Stromal cell of bone marrow (primary cell): ENCODE measurements at places on chromosomes 12 and 14.

DNA sequence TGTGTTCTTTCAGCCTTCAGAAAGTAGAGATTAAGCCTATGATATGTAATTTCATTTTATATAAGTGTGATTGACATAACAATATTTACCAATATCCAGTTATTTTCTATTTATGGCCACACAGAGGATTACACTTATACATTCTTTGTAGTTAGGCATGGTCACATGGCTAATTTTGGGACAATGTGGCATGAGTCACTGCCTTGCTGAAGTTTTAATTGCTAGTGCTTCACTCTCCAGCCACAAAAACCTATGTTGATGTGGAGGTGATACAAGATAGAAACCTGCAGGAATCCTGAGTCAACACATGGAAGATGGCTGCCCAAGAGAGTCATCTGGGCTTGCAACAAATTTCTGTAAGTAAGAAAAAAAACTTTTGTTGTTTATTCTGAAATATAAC lies 17.0 kb downstream of the CLEC14A start:
- no peak for DNase-seq

GRCh38 chr12:128123096-128123495 lies 143.9 kb upstream of the TMEM132C start:
- no peak for DNase-seq

DNA sequence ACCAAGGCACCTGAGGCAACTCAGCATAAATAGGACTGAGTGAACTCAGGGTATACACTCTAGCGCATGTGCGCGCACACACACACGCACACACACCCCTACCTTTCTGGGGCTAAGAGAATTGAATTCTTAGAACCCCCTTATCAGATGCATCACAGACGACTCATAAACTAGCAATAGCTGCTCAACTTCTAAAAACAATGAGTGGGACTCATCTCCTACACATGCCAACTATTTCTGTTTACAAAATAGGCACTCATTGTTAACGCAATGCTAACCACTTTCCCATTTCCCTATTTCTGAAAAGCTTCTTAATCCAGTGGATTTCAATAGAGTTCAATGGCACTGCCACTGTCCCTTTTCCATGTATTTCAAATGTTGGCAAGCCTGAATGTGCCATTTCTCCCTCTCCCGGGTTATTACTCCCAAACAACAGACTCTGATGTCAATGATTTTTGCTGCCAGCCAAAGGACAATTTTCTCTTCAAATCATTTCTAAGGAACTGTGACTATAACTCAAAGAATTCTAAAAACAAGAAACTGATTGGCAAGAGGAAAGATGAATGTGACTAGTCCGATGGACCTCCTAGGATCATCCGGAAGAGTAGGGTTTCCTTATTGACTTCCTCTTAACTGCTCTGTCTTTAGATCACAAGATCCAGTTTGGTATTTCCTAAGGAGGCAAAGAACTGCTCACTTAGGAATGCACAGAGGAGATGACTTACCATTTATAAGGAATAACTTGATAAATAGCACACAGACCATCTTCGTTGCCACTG lies 48.8 kb downstream of the SLC38A1 start:
- no peak for DNase-seq

DNA sequence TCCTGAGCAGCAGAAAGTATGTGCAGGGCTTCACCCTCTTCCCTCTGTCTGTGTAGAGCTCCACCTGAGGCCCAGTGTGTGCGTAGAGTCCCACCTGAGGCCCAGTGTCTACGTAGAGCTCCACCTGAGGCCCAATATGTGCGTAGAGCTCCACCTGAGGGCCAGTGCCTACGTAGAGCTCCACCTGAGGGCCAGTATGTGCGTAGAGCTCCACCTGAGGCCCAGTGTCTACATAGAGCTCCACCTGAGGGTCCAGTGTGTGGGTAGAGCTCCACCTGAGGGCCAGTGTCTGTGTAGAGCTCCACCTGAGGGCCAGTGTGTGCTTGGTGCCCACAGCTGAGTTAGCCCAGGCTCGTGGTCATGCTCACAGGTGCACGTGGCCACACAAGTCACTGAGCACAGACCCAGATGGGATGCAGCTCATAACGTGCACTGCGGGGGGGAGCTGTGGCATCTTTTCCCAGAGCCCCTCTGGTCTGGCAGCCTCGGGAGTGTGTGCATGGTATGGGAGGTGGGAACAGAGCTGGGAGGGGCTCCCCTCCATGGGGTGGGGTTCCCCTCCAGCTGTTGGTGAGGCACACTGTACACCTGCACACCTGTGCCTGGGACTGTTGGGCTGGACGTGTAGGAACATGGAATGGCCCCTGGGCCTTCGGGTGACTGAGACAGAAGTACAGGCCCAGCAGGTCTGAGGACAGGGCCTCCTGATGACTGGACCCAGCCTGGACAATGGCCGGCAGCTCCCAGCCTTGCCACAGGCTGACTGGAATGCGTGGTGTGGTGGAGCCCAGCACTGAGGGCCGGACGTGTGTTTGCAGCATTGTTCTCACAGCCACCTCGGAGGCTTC lies 20.1 kb downstream of the PACS2 start:
- no peak for DNase-seq

- no peak for DNase-seq
Measured at GRCh38 chr12:58204071-58204470, 262.7 kb downstream of the ATP23 start.

DNA sequence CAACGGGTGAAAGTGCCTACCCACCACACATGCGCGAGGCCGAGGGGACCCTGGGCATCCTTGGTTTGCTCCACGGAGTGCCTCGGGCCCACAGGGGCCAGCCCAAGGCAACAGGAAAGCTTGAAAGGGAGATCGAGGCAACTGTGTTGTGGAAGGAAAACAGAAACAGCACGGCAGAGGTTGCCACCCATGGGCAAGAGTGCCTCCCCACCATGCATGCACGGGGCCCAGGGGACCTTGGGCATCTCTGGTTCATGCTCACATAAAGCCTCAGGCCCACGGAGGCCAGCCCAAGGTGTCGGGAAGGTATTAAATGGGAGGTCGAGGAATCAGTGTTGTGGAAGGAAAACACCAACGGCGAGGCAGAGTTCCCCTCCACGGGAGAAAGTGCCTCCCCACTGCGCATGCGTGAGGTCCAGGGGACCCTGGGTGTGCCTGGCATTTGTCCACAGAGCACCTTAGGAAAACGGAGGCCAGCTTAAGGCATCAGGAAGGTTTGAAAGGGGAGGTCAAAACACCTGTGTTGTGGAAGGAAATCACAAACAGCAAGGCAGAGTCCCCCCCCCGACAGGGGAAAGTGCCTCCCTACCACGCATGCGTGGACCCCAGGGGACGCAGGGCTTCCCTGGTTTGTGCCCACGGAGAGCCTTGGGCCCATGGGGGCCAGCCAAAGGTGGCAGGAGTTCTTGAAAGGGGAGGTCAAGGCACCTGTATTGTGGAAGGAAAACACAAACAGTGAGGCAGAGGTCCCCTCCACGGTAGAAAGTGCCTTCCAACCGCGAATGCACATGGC lies 367.3 kb downstream of the ALG10 start:
- no peak for DNase-seq
